ENCODE measurements at places on chromosomes 11 and 22.

DNA sequence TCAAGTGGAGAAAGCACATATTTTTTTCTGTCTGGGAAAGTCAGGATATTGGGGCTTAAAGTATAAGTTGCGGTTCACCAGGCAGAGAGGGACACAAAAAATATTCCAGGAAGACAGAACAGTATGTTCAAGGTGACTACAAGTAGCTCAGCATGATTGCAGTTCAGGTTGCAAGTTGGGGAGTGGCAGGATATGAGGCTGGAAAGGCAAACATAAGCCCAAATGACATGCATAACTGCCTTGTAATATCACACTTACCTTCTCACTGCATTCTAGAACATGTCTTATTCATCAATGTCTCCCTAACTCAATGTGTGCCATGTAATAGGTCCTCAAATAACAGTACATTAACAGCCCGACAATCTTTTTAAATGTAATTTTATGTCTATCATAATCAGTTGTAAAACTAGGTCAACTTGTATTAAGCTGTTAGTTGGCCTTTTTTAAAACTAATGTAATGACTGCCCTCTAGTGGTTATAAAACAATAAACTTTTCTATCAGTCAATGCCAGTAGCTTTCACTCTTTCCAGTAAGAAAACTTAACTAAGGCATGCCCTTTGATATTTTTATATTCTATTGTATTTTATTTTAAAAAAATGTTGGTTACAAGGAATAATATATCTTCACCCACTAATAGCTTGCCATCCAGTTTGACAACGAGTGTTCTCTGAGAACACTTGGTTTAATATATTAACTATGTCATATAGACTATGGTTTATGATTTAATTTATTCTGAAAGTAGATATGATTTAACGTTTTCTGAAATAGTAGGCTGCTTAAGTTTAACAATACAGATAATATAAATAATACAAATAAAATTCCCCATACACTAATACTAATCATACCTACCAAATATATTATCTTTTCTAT is 39.4 kb upstream of the CFAP300 start:
- no peak overlapping the region for H3K4me3 ChIP-seq
- H3K27ac ChIP-seq, result no peak overlapping the region
- no peak for DNase-seq
- H3K27me3 ChIP-seq, result peaks cover 11% of the 10 kb centered on the region

- DNase-seq, result no peak
- H3K27ac ChIP-seq, result no peak overlapping the region
- peaks cover 7% of the 10 kb centered on the region for H3K27me3 ChIP-seq
- H3K36me3 ChIP-seq, result no peaks in the 10 kb centered on the region
- no peaks in the 10 kb centered on the region for H3K4me1 ChIP-seq
- H3K4me3 ChIP-seq, result no peak overlapping the region
Measured at GRCh38 chr22:23359583-23360123, 179.3 kb downstream of the BCR start.

- H3K27ac ChIP-seq, result peak overlapping the region; percentile 41
- H3K36me3 ChIP-seq, result peaks cover 26% of the 10 kb centered on the region
- H3K4me1 ChIP-seq, result peaks cover 28% of the 10 kb centered on the region
- no peaks in the 10 kb centered on the region for H3K27me3 ChIP-seq
- DNase-seq, result no peak
- peak overlapping the region; percentile 8 for H3K4me3 ChIP-seq
Measured at GRCh38 chr11:47541070-47541469, 11.9 kb downstream of the CELF1 start.

- H3K27ac ChIP-seq, result no peak overlapping the region
- H3K4me1 ChIP-seq, result no peaks in the 10 kb centered on the region
- DNase-seq, result no peak
- H3K4me3 ChIP-seq, result no peak overlapping the region
Measured at GRCh38 chr11:12263141-12263693, 114.2 kb upstream of the PARVA start.

DNA sequence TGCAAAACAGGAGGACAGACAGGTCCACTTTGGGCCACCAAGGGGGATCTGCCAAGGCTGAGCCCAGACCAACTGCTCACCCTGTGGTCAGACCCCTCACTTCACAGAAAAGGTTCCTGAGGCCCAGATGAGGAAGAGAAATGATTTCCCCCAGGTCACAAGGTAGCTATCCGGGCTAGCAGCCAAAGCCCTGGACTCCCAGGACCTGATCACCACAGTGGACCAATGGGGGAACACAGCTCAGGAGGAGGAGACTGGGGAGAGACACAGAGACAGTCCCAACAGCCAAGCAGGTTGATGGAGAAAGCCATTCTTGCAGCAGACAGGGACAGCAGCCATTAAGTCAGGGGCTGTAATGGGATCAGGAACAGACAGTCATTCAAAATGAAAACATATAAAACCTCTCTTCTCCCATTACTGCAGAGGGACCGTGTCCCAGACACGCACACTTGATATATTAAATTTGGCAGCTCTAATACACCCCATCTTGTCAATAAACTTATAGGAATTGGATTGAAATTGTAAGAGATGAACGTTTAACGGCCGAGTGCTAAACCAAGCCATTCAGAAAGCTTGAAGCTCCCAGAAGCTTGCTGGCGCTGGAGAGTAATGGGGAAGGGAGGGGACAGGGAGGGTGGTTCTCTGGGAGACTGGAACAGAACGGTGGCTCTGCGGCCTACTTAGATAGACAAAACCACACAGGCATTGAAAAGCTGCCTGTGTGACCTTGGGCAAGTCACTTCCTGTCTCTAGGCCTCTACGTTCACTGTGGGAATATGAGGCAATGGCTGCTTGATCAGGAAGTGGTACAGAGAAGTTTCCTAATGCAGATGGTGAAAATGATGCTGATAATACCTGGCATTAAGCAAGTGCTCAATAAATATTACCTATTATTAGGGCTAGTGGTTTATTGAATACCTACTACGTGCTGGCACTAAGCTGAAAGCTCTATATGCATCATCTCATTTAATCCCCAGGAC is 16.0 kb downstream of the ZMAT5 start:
- no peaks in the 10 kb centered on the region for H3K27me3 ChIP-seq
- peaks cover 12% of the 10 kb centered on the region for H3K36me3 ChIP-seq
- H3K4me3 ChIP-seq, result no peak overlapping the region
- peaks cover 12% of the 10 kb centered on the region for H3K4me1 ChIP-seq
- H3K27ac ChIP-seq, result peak overlapping the region; percentile 83
- peak; percentile 10 for DNase-seq

DNA sequence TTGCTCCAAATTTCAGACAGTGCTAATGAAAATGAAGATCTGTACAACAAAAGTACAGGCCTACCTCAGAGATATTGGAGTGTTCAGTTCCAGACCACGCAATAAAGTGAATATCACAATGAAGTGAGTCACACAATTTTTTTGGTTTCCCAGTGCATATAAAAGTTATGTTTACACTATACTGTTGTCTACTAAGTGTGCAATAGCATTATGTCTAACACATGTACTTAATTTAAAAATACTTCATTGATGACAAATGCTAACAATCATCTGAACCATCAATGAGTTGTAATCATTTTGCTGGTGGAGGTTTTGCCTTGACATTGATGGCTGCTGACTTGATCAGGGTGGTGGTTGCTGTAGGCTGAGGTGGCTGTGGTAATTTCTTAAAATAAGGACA is 60.6 kb upstream of the E2F8 start:
- H3K4me1 ChIP-seq, result no peaks in the 10 kb centered on the region
- H3K36me3 ChIP-seq, result no peaks in the 10 kb centered on the region
- H3K27ac ChIP-seq, result no peak overlapping the region
- H3K27me3 ChIP-seq, result peaks cover 21% of the 10 kb centered on the region
- no peak overlapping the region for H3K4me3 ChIP-seq

DNA sequence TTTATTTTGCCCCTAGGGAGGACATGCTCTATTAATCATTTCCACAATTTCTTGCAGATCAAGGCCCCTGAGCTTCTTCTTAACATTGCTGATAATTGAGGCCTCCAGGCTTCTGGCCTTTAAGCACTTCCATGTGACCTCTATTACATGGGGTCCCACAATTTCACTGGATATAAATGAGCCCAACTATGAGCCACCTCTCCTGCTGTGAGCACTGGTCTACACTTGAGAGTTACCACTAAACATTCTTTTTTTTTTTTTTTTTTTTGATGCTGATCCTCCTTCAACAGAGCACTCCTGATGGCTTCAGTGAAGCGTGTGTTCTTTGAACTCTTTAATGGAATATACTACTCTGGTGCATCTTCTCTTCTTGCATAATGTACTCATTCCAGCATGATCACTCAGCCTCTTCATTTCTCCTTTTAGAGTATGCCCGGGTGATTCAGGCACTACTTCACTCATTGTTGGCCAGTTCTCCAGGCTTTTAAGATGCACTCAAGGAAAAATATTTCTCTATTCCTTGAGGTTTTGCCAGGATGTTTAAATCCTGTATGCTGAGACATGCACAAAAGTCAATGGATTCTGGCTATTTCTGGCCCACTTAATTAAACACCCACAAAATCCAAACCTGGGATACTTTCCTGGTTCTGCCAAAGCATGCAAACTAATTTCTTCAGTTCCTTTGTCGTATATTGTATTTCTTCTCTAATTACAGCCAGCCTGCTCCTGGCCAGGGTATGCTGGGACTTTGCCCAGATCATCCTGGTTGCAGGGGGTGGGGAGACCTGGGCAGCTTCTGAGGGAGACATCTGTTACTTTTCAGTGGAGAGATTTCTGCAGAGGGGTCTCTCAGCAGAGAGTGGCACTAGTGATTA is 257.8 kb upstream of the LUZP2 start:
- H3K27ac ChIP-seq, result no peak overlapping the region
- H3K4me3 ChIP-seq, result no peak overlapping the region
- H3K36me3 ChIP-seq, result no peaks in the 10 kb centered on the region
- no peak for DNase-seq
- H3K4me1 ChIP-seq, result no peaks in the 10 kb centered on the region

DNA sequence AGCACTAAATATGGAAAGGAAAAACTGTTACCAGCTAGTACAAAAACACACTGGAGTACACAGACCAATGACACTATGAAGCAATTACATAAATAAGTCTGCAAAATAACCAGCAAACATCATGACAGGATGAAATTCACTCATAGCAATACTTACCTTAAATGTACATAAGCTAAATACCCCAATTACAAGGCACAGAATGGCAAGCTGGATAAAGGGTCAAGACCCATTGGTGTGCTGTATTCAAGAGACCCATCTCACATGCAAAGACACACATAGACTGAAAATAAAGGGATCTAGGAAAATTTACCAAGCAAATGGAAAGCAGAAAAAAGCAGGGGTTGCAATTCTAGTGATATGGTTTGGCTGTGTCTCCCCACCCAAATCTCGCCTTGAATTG is 44.0 kb upstream of the CALCA start:
- no peak overlapping the region for H3K4me3 ChIP-seq
- no peak for DNase-seq
- H3K4me1 ChIP-seq, result no peaks in the 10 kb centered on the region
- H3K36me3 ChIP-seq, result no peaks in the 10 kb centered on the region
- H3K27me3 ChIP-seq, result peaks cover 24% of the 10 kb centered on the region
- H3K27ac ChIP-seq, result no peak overlapping the region

GRCh38 chr11:119537306-119538253 is 114.6 kb upstream of the THY1 start:
- no peak overlapping the region for H3K27ac ChIP-seq
- no peak for DNase-seq
- peaks cover 2% of the 10 kb centered on the region for H3K4me1 ChIP-seq
- H3K4me3 ChIP-seq, result no peak overlapping the region

DNA sequence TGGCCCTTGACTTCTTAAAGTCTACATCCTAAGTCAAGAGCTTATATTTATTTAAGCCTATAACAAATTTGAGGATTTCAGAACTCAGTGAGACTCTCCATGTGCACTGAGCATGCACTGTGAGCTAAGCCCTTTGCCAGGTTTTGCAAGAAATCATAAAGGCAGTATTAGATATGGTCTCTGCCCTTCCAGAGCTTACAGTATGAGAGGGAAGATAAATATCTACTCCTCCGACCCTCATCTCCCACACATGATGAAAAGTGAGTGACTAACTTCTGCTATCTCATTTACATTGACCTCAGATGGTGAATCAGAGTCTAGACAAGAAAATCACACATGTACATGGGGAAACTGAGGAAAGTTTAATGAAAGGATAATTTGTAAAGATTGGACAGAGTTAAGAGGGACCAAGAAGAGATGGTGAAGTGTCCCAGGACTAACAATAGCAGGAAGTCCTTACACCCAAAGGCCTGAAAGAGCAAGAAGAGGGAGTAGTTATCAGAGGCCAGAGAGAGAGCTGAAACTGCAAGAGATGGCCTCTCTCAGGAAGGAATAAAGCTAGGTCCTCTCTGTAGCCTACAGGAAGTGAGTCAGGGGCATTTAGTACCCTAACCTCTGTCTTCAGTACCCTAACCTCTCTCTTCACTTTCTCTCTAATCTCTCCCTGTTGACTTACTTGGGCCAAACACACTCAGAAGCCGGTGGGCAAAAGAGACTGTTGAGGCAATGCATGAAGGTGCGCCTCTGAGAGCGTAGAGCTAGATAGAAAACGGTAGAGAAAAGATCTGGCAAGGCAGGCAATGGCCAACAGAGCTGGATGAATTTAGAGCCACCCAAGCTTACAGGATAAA is 23.0 kb upstream of the BLID start:
- H3K27me3 ChIP-seq, result no peaks in the 10 kb centered on the region
- no peaks in the 10 kb centered on the region for H3K4me1 ChIP-seq
- no peak overlapping the region for H3K27ac ChIP-seq

DNA sequence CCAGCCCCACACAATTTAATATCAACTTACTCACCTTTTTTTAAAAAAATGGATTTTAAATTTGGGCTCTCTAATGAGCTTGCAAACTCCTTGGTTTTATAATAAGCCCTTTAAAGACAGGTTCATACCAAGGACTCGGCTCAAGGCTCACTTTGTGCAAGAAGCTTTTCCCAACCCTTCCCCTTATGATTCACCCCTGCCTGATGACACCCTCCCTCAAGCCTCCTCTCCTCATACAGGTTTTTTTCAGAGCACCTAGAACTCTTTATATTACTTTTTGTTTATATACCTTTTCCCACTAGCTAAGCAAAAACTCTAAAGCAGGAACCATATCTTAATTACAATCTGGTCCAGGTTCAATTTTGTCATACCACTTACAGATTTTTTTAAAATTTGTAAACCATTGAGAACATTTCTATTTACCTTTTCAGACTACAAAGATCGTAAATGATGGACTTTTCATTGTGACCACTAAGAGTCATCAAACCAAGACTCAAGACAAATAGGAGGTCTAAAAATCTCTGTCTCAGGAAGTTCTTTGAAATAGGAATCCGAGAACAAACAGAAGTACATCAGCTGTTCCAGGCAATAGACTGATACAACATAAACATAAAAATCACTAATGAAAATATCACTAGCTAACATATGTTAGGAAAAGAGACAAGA is 13.1 kb upstream of the EXPH5 start:
- H3K4me3 ChIP-seq, result no peak overlapping the region
- no peak for DNase-seq
- H3K27ac ChIP-seq, result no peak overlapping the region
- H3K36me3 ChIP-seq, result no peaks in the 10 kb centered on the region
- no peaks in the 10 kb centered on the region for H3K4me1 ChIP-seq

GRCh38 chr11:75193271-75193670 is 42.4 kb downstream of the SLCO2B1 start:
- H3K27ac ChIP-seq, result no peak overlapping the region
- peaks cover 3% of the 10 kb centered on the region for H3K27me3 ChIP-seq
- no peaks in the 10 kb centered on the region for H3K36me3 ChIP-seq
- DNase-seq, result no peak
- no peak overlapping the region for H3K4me3 ChIP-seq
